ENCODE measurements at places on chromosomes 12 and 14.

DNA sequence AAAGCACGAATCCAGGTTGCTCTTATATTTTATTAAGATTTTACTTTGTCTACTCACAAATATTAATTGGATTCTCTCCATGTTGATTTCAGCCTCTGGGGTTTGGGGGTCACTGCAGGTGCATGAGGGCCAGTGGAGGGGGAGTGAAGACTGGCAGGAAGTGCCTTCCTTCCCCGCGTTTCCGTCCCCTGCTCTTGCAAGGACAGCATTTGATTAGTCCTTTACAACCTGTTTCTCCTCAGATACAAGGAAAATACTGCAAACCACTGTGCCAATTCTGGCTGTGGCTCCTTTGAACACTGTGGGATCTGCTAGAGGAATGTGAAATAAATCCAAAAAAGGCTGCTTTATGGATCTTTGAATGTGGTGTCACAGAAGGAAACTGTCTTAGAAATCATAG, 291.8 kb downstream of the ETNK1 start:
- no peak for DNase-seq

DNA sequence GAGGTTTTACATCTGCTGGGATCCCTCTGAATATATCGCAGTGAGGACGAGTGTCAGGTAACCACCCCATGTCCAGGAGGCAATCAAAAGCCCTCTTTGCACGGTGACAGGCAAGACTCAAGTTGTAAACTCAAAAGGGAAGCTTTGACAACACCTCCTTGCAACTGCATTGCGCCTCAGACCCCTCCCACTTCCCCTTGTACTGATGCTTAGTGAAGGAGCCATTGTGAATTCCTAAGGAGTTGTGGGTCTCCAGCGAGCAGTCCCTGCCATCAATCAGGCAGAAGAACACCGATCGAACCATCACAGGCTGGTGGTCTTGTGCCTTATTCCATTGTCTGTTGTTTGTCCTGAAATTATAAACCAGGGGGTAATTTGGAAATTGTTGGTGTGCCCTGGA, 112.6 kb downstream of the CCDC60 start:
- no peak for DNase-seq

- DNase-seq, result no peak
Measured at GRCh38 chr14:24347134-24347533, 7.3 kb upstream of the RIPK3 start.

- no peak for DNase-seq
Measured at GRCh38 chr12:123788541-123788940, 26.4 kb downstream of the DNAH10 start.

DNA sequence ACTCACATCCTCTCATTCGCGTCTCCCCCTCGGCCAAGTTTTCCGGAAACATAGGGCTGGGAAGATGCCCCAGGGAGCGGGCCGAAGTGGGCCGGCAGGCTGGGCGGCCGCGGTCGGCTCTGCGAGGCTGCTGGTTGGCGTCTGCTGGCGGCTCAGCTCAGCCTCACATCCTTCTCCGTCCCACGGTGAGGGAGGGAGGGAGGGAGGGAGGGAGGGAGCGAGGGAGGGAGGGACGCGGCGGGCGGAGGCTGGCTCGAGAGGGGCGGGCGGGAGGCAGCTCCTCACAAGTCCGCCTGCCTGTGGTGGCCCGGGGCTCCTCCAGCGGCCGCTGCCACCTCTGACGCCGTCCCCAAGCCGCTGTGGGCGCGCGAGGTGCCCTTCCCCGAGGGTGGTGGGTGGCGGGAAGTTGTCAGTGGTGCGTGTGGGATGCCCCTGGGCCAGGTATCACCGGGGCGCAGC, 93.8 kb downstream of the RFLNA start:
- DNase-seq, result peak; percentile 44

GRCh38 chr14:66624336-66624937, 116.5 kb downstream of the GPHN start:
- peak; percentile 14 for DNase-seq
